ENCODE measurements at places on chromosomes 16 and 17.

DNA sequence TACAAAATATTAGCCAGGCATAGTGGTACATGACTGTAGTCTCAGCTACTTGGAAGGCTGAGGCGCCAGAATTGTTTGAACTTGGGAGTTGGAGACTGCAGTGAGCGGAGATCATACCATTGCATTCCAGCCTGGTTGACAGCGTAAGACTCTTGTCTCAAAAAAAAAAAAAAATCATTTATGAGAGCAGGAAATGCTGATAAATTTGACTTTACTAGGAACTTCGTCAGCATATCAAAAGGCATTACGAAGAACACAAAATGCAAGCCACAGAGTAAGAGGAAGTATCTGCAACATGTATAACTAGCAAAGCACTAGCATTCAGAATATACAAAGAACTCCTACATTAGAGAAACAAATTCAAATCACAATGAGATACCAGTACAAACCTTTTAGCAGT lies 279.3 kb downstream of the ZFHX3 start:
- no peak for DNase-seq

- no peak for DNase-seq
Measured at GRCh38 chr17:51725185-51725584, 433.3 kb downstream of the CA10 start.

DNA sequence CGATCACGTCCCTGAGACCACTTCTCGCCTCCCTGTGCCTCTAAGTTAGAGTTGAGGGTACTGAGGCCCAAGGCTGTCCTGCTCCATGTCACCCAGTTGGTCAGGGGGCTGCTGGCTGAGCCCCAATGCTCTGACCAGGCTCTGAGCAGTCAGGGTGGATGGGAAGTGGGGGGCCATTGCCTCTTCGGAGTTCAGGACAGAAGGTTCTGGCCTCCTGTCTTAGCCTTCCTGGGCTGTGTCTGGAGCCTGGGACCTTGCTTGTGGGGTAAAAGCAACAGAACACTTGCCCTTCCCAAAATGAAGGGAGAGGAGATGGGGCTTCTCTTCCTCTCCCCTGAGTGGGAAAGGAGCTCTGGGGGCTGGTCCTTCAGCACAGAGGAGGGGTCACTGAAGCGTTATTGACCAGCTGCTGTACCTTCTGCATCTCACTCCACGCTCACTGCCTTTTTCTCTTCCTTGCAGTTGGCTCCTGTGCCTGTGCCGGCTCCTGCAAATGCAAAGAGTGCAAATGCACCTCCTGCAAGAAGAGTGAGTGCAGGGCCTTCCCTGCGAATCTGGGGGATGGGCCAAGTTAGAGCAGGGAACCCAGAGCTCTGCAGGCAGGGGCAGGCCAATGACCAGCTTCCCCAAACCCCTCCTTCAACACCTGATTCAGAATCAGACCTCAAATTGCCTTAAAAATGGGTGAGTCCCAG lies 580 bp downstream of the MT1X start:
- no peak for DNase-seq

DNA sequence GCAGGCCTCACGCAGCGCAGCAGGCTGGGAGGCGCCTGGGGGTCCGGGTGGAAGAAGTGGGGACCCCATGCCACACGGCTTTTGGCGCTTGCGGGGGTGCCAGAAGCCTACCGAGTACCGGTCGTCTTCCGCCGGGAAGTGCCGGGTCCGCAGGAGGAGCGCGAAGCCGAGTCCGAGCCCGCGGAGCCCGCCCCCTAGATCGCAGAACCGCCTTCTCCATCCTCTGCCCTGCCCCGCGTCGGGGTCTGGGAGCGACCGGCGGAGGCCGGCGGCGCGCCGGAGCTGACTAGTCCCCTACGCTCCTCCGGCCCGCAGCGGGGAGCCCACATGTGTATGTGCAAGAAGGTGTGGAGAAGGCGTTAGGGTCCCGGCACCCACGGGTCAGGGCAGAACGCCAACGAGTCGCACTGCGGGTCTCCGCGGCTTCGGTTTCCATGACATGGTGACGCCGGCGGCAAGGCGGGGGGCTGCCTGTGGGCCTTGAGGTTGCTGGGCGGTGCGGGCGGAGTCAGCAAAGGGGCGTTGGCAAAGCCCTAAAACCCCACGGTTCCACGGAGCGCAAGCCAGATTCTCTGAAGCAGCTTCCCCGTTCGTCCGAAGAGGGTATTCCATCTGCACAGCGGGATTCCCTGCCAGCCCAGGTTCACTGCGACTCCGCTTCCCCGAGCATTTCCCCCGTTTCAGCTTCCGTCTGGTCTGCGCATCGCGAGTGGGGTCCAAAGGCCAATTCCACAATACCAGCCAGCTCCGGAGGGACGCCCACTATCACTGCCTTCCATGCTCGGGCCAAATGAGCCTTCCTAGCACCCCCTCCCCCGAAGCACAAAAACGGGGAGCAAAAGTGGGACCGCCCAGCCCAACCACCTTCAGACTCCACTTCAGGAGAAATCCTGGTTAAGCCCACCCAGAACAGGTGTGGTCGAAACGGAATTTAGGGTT lies 2.3 kb upstream of the LHX1 start:
- no peak for DNase-seq

- DNase-seq = no peak
Measured at GRCh38 chr17:17229416-17230384, 7.3 kb downstream of the FLCN start.

DNA sequence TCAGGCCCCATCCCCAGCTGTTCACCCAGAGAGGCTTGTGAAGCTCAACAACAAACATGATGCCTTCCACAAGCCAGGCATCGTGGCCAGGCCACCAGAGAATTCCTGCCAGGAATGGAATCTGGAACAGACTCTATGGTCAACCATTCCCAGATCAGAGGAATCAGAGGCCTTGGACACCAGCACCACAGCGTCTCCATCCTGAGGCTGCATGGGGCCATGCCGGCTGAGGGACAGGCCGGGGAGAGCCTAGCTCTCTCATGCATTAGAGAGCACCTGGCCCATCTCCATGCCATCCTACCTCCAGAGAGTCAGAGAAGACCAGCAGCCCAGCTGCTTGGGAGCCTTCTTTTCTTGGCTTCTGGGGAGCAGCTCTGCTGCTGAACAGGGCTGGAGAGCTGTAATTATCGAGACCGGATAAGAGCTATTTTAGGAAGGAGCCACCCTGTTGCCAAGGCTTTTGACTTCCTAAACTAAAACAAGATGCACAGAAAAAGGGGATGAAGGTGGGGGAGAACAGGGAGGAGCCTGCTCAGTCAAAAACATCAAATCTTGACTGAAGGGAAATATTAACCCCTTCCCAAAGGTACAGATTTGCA lies 24.5 kb upstream of the MTMR4 start:
- no peak for DNase-seq

Measured in NCI-H187 treated with DMSO at 0.1 percent for 48 hours (cell line).